T-helper 2 cell treated with Interferon-gamma antibody and Interleukin-4, amounts not matched to agents 5 μg/mL and 100 μg/mL, for 36 hours (primary cell): ENCODE measurements at places on chromosomes 1 and 21.

GRCh38 chr21:46078978-46079351, 18.9 kb upstream of the COL6A2 start:
- DNase-seq, result no peak

GRCh38 chr1:88462488-88463261, 221.4 kb upstream of the PKN2 start:
- DNase-seq, result no peak

- no peak for DNase-seq
These were observed 97.3 kb downstream of the USP25 start for GRCh38 chr21:15826908-15827601.

DNA sequence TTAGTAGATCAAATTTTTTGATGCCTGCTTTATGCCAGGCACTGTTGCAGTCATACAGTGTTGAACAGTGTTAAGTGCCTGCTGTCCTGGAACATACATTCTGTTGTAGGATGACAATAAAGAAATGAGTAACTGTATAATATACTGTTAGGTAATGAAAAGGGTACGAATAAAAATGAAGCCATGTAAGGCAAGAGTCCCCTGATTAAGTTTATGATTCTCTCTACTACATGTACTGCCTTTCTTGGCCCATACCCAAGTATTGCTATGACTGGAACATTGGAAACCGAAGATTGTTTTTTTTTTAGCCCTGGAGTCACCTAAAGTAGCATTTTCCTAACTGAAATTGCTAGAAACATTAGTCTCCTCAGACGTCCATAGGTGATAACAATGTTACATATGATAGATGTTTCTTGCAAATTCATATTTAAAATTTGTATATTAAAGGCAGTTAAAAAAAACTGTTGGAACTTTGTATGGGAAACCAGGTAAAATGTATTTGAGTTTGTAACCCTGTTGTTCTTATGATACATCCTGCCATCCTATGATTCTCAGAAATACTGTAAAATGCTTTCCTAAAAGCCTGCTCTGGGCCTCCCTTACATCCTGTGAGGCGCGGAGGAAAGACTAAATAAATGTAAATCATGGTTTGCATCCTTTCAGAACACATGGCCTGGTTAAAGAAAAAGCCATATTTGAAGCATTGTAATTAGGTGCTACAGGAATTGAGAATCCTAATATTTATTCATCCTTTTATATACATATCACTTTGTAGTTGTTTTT, 5.8 kb downstream of the ATP5PB start:
- no peak for DNase-seq

GRCh38 chr1:53561503-53562105, 102.4 kb downstream of the DMRTB1 start:
- DNase-seq, result no peak

DNA sequence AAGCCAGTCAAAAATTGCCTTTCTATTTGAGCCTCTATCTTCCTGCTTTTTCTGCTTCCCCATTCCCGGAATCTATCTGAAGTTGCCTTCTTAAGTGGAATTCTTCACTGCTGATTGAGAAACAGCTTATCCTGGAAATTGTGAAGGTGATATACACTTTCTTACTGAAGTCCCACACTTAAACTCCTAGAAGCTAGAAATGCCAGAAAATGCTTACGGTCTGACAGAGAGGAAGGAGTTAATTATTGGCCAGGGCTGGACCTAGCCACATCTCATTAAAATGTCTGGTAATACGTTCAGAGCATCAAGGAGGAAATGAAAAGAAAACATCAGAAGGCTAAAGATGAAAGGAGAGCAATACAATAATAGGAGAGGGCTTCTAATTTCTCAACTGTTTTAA, 292.5 kb upstream of the SNX7 start:
- no peak for DNase-seq

GRCh38 chr21:14870853-14871149, 194.0 kb downstream of the NRIP1 start:
- no peak for DNase-seq

- DNase-seq, result no peak
These were observed 9.2 kb upstream of the PPFIA4 start for GRCh38 chr1:203017061-203017460.

DNA sequence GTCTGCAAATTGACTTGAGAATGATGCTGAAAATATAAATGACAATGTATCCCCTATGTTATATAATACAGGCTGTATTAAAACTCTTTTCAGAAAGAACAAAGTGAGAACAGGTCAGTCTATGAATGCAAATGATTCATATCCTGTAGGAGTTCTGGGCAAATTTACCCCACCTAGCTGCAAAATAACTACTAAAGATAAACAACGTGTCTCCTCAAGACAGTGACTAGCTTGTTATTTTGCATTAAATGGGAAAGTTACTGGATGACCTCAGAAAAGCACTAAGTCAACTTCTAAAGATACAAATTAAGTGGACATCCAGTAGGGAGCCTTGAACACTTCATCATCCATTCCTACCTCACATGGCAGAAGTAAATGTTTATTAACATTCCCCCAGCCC, 11.1 kb downstream of the RNF19B start:
- DNase-seq, result no peak

DNA sequence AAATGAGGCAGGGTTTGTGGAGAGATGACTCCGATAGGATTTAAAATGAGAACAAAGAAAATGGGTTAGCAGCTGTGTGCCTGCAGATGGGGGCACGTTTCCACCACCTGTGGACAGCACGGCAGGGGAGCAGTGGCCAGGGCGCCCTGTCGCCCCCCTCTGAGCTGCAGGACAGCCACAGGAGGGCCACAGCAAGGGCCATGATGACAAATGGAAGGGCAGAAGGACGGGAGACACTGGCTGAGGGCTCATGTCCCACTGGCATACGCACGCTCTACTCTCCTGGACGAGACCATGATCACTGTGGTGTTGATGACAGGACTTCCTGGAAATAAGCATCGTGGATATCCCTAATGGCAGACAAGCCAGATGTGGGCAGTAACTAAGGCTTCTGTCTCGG, 241.0 kb downstream of the SDCCAG8 start:
- DNase-seq, result no peak

DNA sequence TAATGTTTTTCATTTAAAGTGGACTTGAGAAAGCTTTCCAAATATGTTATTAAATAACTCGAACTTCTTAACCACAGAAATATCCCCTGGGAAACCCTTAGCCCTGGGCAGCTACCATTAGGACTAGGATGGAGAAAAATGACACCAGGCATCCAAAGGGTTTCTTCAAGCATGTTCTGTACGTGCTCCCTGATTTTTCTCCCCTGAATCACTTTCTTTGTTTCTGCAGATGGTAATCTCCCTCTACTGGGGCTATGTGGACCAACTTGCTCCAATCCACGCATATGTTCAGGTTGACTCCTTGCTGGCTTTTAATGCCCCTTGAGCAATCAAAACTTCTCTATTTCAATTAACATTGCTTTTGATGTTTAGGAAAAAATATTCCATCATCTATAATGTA, 312.7 kb upstream of the C1orf87 start:
- DNase-seq, result no peak

GRCh38 chr1:32801096-32801715, 16.0 kb downstream of the YARS1 start:
- peak; percentile 49 for DNase-seq

GRCh38 chr1:204431310-204432184, 19.9 kb upstream of the PPP1R15B start:
- peak; percentile 58 for DNase-seq

- no peak for DNase-seq
These were observed 3.6 kb upstream of the VWA1 start for GRCh38 chr1:1431845-1432273.

DNA sequence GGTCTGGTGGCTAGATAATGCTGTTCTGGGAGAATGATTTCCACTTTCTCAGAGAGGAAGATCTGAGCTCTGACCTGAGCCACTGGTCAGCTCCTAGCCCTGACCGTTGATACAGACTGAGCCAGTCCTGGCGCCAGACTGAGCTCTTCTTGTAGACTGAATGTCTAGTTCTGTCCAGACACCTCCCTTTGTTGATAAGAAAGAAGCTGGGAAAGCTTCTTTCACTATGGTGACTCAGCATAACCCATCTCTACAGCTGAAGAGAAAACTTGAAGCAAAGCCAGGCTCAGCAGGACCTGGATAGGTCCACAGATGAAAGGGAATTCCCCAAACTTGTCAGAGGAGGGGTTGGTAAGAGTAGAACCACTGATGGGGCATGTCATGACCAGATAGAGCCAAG, 9.9 kb upstream of the TRABD2B start:
- DNase-seq, result no peak

DNA sequence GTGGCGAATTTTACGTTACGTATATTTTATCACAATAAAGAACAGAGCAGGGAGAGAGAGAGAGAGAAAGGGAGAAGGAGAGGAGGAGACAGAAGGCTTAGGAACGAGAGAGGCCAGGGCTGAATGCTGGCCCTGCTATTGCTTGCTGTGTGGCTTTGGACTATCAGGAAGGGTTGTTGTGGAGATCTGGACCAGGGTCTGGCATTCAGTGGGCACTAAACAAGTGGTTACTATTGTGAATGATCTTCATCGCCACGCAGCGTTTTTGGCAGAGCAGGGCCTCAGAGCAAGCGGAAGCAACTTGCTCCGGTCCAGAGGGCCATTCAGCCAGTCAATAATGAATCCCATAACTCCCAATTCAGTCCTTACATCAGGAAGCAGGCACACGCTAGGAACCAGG, 26.4 kb downstream of the PIK3C2B start:
- DNase-seq, result no peak

- DNase-seq, result no peak
These were observed 38.9 kb upstream of the MRPS6 start for GRCh38 chr21:34034369-34035014.

DNA sequence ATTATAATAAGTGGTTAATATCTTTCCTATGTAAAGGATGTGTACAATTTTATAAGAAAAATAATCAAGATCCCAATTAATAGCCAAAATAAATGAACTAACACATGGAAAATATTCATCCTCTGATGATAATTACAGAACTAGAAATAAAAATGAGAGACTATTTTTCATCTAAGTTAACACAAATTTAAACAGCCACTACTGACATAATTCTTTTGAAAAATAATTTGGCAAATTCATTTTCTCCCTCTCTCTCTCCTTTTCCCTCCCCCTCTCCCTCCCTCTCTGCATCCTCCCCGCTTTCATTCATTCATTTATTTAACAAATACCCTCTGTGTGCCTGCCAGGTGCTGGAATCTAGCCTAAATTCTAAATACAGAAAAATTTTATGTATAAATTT, 10.3 kb upstream of the SFPQ start:
- no peak for DNase-seq

- no peak for DNase-seq
These were observed 8.8 kb downstream of the SNRPE start for GRCh38 chr1:203870245-203870644.

- no peak for DNase-seq
These were observed 85.1 kb downstream of the PCSK9 start for GRCh38 chr1:55124470-55124869.

GRCh38 chr1:203512517-203512847, 18.5 kb downstream of the OPTC start:
- no peak for DNase-seq

GRCh38 chr1:184919892-184920291, 54.4 kb downstream of the NIBAN1 start:
- no peak for DNase-seq

DNA sequence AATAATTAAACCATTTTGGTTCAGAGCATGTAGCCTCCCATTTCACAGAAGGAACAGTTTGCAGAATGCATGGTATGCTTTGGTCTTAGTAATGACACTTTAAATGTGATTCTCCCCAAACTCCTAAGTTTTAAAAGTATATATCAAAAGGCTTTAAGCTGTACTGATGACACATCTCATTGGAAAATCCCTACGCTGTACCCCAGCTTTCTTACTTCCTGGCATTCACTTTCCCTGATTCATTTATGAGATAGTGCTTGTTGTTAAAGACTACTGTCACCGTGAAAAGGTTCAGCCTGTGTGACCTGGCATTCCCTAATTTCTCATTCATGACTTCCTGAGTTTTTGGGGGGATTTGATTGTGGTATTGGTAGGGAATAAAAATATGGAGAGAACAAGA, 53.4 kb downstream of the MPZL1 start:
- no peak for DNase-seq

GRCh38 chr1:187773168-187773567, 944.4 kb downstream of the PLA2G4A start:
- DNase-seq, result no peak

- no peak for DNase-seq
These were observed 31.8 kb downstream of the LDLRAP1 start for GRCh38 chr1:25575191-25575590.

GRCh38 chr21:39657091-39657689, 44.5 kb downstream of the B3GALT5 start:
- no peak for DNase-seq

DNA sequence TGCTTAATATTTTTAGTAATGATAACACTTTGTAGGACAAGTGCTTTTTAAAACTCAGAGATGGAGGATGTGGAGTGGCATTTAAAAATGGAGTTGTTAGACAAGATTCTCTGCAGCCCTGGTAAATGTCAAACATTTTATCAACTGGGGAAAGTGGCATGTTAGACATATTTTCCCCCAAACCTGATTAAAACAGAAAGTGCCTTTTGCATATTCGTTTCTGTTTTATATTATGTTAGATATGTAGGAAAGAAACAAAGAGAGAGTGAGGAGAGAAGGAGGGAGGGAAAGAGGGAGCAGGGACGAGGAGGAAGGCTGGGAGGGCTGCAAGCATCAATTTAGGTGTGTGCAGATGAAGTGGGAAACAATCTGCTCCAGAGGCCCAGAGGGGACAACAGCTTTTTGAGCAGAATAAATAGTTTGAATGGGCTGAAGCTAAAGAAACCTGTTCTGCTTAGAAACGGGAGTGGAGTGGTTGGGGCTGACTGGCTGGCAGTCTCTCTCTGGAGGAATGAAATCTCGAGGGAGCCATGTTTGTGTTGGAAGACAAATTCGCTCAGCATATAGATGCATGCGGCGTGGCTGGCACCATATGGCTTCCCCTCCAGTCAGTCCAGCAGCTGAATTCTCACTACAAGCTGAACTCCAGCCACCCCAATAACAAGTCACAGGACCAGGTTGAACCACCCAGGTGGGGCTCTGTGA, 502.2 kb downstream of the AJAP1 start:
- no peak for DNase-seq

DNA sequence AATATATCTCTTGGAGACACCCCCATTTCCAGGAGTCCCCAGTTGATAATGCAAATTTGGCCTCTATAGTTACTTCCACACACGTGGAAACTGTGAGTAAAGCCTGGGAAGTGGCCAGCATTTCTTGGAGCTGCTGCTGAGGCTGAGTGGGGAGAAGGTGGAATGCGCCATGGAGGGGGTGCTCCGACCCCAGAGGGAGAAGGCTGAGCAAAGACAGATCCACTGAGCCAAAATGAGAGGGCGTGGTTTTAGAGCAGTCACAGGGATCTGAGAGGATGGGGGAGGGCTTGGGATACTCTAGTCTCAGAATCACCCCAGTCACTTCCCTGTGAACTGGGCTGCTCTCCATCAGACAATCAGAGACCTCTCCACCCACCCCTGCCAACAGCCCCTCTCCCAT, 38.7 kb downstream of the TRIM62 start:
- DNase-seq, result no peak

GRCh38 chr1:170871868-170872267, 63.5 kb upstream of the MROH9 start:
- DNase-seq, result no peak

GRCh38 chr21:34156957-34157356, 83.6 kb downstream of the MRPS6 start:
- DNase-seq, result no peak
